ENCODE measurements at places on chromosomes 11 and 22. TPM values are rescaled to one million over a fixed set of nuclear protein-coding genes. Genes with fewer than 3 reads are reported as not detected.

GRCh38 chr11:1870721-1871466, 18.0 kb downstream of the LSP1 start:
- DNase-seq = peak; percentile 76

GRCh38 chr22:32733196-32733768, 68.2 kb upstream of the TIMP3 start:
- no peak for DNase-seq

DNA sequence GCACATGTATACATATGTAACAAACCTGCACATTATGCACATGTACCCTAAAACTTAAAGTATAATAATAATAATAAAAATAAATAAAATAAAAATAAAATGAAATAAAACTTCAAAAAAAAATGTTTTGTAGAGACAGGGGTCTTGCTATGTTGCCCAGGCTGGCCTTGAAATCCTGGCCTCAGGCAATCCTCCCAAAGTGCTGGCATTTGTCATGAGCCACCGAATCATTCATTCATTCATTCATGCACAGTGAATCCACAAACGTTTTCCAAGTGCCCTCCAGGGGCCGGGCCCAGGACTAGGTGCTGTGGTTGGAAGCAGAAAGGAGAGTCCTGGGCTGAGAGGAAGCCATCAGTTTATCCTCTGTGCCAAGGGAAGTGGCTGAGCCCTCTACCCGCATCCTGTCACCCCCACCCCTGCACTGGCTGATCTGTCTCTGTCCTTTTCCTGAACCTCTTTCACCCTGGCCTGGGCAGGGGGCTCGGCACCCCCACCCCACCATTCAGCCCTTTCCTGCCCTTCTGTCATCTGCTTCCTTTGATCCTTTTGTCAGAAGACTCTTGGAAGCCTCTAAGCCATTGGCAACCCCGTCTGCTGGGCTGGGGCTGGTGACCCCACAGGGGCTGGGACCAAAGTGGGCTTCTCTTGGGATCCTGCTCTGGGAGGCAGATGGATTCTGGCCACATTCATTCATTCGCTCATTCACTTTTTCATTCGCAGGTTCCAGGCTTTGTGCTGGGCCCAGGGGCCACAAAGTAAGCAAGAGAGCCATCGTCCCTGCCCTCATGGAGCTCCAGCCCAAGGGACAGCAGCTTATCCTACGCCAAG, 84.3 kb downstream of the IGLL1 start:
- DNase-seq = no peak

DNA sequence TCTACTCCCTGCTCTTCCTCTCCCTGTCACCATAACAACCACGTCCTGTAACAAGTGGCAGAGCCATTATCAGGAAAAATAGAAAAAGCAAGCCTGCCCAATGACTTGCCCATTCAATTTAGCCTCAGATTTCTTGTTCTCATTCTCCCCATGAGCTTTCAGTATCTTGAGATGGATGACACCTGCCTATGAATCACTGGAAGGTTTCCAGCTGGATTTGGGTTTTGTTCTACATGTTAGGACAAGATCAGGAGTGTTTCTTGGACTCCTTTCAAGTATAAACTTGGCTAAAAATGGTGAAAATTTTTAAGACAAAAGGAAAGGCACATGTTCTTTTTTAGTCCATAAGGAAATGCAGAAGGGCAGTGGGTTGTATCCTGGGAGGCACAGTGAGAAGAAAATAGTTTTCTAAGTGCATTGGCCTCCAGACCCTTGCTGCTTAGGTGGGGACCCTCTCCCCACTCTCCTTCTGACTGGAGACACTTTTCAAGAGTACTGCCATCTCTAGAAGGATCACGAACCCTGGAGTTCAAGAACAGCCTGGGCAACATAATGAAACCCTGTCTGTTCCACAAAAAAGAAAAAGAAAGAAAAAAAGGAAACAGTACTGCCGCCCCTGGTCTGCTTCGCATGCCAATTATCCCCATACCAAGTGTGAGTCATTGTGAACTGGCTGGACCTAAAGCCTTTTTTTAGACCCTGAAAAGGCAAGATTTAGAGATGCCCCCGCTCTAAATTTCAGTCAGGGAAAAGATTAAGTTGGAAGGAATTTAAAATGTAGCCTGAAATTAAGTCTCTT, 51.0 kb downstream of the MTNR1B start:
- no peak for DNase-seq

GRCh38 chr11:104620991-104621390, 277.3 kb downstream of the CASP12 start:
- DNase-seq = no peak

- peak; percentile 71 for DNase-seq
Measured at GRCh38 chr22:29309332-29310064, 3.0 kb downstream of the GAS2L1 start.

DNA sequence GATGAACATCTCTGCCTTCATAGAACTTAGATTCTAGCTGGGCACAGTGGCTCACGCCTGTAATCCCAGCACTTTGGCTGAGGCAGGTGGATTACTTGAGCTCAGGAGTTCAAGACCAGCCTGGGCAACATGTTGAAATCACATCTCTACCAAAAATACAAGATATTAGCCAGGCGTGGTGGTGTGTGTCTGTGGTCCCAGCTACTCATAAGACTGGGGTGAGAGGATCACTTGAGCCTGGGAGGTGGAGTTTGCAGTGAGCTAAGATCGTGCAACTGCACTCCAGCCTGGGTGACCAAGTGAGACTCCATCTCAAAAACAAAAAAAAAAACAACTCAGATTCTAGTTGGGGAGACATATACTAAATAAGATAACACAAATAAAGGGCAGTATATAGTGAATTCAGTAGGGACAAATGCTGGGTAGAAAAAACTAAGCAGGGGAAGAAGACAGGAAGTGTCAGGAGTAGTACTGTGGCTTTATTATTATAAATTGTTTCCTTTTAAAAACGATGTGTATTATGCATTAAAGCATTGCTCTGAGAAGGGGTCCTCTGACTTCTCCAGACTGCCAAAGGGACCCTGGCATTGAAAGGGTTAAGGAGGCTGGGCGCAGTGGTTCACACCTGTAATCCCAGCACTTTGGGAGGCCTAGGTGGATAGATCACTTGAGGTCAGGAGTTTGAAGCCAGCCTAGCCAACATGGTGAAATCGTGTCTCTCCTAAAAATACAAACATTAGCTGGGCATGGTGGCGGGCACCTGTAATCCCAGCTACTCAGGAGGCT, 46.7 kb downstream of the PACS1 start:
- DNase-seq = no peak

GRCh38 chr22:37525073-37525745, 6.0 kb upstream of the CARD10 start:
- DNase-seq = no peak

DNA sequence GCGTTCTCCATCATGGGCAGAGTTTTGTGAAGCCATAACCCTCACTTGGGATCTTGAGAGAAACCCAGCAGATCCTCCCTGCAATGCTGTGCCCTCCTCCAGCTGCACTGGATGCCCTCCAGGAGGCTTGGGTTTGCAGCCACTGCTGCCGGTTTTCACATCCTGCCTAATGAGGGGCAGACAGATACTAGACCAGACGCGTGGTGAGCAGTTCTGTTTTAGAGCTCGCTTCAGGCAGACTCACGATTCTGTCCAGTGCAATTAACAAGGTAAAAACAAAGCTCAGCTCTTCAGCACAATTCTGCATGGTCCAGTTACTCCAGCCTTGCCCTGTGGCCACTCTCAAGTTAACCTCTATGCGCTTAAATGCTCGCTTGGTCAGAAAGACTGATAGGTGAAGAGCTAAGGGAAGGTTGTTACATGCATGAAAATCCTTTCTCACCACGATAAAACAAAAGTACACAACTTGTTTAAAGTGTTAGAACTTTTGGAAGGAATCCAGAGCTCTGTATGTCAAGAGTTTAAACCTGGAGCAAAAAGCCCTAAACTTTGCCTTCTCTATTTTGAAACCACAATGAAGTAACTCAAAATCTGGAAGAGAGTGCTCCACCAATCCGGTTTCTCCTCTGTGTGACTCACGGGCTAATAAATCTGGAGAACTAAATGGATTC, 292.3 kb upstream of the FAT3 start:
- DNase-seq = no peak

DNA sequence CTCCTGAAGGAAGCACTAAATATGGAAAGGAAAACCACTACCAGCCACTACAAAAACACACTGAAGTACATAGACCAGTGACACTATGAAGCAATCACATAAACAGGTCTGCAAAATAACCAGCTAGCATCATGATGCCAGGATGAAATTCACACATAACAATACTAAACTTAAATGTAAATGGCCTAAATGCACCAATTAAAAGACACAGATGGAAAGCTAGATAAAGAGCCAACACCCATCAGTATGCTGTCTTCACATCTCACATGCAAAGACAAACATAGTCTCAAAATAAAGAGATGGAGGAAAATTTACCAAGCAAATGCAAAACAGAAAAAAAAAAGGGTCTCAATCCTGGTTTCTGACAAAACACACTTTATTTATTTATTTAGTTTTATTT, 171.7 kb downstream of the TTC28 start:
- DNase-seq = no peak

The OR4A16 gene
- total RNA-seq = not detected

The CDCA5 gene
- total RNA-seq = not detected

The SHANK3 gene
- 6.0 TPM for total RNA-seq

The TYMP gene
- total RNA-seq = 65.3 TPM
